Foreskin melanocyte (primary cell): ENCODE measurements at places on chromosomes 7 and 10.

DNA sequence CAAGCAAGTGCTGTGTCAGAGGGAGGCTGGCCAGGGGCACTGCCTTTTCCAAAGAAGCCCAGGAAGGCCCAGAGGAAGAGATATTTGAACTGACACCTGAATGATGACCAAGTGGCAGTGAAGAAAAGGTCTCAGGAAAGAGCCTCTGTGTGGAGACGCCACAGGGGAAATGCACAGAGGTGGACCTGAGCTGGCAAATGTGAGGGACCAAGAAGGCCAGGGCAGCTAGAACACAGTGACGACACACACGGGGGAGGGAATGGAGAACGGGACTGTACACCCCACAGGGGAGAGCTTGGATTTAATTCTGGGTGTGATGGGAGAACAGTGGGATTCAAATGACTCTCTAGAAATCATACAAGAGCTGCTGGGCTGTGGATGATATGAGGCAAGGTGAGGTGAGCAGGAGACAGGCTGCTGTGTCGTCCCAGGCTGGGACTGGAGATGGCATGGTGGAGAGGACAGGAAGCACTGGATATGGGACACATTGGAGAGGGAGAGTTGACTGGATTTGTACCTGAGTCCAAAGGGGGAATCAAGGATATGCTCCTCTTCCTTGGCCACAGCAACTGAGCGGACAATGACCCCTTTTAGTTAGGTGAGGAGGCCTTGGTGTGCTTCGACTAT lies 84.2 kb upstream of the DDC start:
- no peak for DNase-seq

DNA sequence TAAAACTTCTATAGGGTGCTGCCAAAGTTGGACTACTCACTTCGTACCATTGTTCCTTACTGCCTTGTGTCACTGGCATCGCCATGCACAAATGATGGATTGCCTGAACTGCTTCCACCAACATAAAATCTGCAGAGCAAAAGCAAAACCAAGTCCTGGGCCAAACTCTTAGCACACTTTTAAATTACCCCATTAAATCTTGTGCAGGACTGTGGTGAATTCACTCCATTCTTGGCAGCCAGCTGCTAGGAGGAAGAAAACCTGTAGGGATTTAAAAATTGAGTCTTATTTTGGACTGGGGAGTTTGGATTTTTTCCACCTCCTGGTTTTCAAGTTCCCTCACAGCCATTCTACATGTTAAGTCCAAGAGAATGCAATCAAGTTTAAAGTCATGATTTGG lies 646.9 kb downstream of the SORCS3 start:
- DNase-seq, result no peak

DNA sequence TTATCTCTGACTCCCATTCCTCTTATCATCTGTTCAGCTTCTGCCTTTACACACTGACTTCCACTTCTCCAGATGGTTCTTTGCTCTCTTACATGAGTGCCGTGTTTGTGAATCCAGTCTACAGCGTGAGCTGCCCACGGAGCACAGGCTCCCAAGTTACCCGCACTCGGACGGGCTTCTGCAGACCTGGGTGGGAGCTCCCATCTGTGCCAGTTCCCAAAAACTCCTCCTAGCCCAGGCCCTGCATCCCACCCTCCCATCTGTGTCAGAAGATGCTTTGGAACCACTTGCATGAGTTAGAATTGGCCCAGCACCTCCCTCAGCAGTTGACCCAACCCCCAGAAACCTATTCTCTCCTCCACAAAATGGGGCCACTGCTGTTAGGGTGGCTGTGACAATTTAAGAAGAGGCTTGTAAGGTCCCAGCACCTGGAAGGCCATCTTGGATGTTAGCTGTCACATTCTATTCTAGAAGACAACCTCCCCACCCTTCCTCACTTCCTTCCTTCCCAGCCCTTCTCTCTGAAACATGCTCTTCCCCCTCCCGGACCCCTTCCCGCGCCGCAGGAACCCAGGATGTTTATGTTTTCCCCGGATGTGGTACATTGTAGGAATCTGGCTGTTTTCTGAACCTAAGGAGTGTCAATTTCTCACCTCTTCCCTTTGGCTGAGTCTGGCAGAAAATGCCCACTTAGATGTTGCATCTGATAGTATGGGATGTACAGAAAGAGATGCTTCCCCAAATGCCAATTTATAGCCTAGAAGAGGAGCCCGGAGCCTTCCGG lies 79.2 kb downstream of the CCDC3 start:
- DNase-seq, result no peak

DNA sequence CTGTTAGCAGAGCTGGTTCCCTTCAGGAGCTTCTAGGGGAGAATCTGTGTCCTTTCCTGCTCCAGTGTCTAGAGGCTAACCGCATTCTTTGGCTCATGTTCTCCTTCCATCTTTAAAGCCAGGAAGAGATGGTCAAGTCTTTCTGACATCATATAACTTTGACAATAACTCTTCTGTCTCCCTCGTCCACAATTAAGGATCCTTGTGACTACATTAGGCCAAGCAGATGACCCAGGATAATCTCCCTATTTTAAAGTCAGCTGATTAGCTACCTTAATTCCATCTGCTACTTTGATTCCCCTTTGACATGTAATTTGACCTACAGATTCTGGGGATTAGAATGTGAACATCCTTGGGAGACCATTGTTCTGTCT lies 28.1 kb upstream of the SLC26A4 start:
- peak; percentile 73 for DNase-seq

DNA sequence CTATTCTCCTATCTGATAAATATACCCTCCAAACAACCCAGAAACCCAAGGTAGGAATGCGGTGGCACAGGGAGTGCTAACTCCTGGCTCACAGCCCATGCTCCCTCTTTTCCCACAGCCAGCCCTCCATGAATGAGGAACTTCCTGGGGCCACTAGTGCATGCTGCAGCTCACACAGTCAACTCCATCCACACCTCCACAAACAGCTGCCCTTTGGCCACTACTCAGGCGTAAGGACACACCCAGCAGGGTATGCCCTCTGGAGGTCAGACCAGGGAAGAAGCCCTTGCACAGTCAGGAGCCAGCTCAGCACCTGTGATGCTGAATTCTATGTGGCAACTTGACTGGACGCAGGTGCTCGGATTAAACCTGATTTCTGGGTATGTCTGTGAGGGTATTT lies 85.2 kb upstream of the PIK3CG start:
- DNase-seq, result no peak

DNA sequence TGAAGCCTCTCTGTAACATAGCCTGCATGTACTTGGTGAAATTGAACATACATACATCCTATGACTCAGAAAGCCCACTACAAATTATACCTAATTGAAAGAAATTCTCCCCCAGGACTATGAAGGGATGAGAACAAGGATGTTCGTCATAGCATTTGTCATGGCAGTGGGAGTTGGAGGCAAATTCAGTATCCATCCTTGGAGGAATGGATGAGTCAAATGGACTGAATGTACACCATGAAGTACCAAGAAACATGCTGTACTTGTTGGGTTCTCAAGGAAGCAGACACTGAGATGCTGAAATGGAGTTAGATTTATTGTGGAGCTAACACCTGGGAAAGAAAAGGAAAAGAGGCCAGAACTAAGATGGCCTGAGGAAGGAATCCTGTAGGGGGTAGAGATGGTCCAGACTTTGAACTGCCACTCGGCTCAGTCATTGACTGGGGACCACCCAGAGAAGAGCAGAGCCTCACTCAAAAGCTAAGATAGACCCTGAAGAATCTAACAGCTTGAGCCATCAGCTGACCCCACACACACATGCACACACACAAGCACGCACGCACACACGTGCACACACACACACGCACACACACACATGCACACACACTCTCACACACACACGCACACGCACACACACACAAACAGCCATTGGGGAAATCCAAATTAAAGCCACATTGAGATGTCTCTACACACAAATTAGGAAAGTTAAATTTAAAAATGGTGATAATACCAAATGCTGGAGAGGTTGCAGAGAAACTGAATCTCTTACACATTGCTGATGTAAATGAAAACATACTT lies 22.3 kb downstream of the AOC1 start:
- DNase-seq, result no peak

DNA sequence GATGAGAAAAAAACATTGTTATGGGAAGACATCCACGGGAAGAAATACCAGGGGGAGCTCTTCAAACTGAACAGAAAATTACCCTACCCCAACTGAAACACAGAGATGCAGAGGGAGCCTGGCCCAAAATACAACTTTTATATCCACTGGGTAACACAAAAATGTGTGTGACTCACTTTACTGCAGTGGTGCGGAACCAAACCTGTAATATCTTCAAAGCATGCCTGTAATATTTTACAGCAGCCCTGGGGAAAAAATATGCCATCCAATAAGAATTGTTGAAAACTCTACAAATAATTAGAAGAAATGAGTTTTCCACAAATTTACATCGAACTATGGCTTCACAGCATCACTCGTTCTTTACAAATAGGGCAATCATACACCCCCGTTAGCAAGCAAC lies 49.8 kb upstream of the SRRM3 start:
- no peak for DNase-seq

- peak; percentile 30 for DNase-seq
Measured at GRCh38 chr7:35792873-35793489, 7.9 kb upstream of the SEPTIN7 start.

DNA sequence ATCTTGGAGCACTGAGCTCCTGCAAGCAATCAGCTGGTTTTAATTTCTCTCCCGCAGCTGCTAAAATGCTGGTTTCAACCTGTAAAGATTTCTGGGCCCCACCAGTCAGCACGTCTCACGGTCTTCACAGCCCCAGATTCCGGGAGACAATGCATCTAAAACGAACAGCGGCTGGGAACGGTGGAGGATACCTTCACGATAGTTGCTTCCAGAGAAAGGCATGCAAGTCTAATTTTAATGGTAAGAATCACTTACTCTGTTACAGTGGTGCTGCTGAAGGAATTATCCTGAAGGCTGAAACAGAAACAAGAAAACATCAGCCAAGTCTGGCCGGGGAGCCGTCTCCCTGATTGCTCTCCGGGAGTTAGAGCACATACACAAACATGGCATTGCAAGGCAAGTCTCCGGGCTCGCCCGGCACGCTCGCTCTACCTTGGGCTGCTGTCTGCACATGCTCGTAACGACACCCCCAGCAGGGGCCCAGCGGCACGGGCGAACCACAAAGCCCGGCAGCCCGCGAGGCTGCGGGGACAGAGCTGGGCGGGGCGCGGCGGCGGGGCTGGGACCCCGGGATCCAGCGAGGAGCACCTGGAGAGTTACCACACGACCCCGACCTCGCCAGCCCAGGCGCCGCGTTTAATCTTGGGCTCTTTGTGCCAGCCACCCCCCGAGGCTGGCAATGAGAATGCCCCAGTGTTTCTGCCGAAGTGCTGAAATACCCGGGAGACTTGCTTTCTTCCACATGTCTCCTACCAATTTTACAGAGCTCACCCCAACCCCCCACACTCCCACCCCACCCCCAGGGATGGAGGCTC lies at the start of gene FAM13C:
Gene FAM13C (minus strand): TSS at position 406 of the 815 bp plus-strand sequence. CDS start 89 bp downstream, at position 317.
- DNase-seq, result peak; percentile 11
